ENCODE measurements at places on chromosomes 2 and 18.

- DNase-seq, result no peak
Observed at GRCh38 chr2:196130039-196130825, 41.1 kb downstream of the STK17B start.

- no peak for DNase-seq
Observed at GRCh38 chr2:170241756-170242155, 63.8 kb downstream of the MYO3B start.

GRCh38 chr18:1658908-1659566 is 754.4 kb downstream of the ADCYAP1 start:
- peak; percentile 67 for DNase-seq

DNA sequence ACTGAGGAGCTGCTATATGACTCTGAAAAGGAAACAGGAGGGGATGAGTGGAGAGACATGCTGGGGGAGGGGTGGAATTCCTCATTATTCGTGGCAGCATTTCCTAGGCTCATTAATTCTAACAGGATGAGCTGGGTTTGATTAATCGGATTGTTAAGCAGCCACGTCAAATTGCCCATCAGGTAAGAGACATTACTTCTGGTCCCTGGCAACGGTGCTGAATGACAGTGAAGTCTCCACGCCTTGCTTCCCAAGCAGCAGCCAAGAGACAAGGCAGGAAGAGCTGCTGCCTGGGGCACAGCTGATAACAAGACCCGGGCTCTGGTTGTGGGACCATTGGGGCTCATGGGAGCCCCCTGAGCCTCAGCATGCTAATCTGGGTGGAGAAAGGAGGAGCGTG is 86.6 kb downstream of the MARCHF4 start:
- DNase-seq, result no peak

DNA sequence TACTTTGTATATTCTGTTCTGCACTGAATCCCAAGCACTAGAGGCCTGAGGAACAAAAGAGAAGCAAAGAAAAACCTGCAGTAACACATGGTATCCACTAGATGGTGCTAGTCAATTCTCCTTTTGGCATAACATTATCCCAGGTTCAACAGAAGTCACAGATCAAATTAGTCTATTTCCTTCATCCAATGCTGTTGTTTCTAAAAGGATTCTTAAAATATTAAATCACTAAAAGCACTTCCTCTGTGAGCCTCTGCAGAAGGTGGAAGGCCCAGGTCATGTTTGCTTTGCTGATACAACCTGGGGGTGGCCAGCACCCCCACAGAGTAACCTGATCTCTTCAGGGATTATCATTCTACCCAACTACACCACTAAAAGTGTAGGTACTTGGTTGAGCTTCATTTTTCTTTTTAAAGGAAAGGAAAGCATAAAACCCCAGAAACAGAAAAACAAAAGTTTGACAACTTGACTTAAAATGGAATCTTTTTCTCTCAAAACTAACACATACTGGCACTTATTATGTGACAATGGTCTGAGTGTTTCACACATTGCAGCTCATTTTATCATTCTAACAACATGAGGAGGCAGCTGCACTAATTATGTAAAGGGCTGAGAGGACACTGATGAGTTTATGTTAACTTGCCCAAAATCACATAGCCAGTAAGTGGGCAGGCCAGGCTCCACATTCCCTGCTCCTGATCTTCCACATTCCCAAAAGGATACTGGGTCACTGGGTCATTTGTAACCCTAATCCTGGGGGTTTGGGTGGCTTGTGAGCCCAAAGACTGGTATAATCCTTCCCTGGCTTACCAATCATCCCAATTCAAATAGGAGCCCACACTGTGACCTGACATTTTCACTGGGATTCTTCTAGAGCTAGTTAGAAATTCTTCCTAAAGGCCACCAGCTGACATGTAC is 66.8 kb upstream of the DNER start:
- peak; percentile 38 for DNase-seq

DNA sequence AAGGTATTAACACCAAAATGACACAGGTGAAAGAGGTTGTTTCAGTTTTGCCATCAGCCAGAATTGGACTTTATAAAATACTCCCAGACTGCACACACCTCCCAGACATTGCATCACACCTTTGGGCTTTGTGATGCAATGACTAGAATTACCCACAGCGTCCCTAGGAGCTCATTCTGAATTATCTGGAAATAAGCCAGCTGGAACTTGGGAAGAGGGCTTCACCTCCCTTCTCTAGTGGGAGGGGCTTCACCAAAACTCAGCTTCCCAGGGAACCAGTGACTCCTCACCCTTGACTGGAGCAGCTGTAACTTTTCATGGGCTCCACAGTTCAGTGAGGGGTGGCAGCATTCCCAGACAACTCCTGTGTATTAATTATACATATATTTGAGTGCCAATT is 83.1 kb upstream of the BZW1 start:
- DNase-seq, result no peak

- DNase-seq, result no peak
Observed at GRCh38 chr2:4668381-4668780, 965.0 kb downstream of the DCDC2C start.

- no peak for DNase-seq
Observed at GRCh38 chr2:6945821-6946220, 28.6 kb downstream of the RNF144A start.

DNA sequence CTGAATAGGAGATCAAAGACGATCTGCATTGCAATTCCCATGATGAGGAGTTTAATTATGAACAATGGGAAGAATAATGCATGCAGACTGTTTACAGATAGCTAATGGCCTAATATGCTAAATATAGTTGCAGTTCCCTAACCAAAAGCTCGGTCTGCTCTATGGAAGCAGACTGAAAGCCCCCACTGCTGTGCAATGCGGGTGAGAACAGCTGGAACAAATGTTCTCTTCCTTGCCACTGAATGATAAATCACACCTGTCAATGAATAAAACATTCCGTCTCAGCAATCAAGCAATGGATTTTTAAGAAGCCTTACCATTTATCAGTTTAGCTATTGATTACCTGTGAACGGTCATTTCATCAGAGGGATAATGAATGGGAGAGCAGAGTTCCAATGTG is 704.5 kb upstream of the RAB6C start:
- DNase-seq, result no peak

DNA sequence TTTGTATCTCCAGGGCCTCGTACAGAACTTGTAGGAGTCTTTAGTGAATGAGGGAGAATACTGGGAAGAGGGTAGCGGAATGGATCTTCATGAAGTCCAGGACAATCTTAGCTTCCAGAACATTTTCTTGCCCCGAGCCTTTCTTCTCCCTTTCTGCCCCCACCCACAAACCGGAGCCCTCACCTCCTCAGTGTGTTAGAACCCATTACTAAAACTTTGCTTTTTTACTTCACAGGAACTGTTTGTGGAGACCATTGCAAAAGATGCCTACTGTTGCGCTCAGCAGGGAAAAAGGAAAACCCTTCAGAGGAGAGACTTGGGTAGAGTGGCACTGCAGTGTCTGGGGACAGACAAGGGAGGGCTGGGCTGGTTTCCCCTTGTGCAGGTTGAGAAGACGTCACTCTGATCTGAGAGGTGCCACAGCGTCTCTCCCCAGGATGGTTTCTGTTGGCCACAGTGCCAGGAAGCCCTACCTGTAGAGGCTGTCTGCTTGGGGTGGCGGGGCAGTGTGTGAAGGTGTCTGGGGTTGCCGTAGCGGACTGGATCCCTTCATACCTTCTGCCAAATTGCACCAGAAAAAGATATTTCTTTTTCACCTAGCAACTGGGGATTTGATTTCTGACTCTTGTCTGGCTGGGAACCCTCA is 786 bp downstream of the POLE4 start:
- no peak for DNase-seq

- no peak for DNase-seq
Observed at GRCh38 chr2:86037141-86037794, 68.4 kb downstream of the POLR1A start.

GRCh38 chr2:102291319-102292075 is 19.9 kb upstream of the IL1RL1 start:
- DNase-seq, result no peak

- no peak for DNase-seq
Observed at GRCh38 chr2:200962811-200963123, 693 bp downstream of the ORC2 start.

DNA sequence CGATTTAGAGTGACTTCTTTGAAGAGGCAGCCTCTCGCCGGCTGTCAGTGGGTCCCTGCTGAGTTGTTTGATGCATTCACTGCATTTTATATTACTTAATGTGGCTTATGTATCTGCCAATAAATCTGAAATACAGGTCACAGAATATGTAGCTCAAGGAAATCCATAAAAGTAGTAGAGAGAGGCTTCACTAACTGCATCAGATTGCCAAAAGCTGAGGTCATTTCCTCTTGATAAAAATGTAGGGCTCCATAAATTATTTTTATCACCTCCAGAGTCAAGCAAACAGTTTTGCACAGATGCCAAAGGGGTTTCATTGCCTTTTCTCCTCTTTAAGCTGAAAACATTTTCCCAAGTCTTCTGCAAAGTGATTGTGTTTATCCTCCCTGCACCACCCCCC is 36.5 kb upstream of the CCDC93 start:
- no peak for DNase-seq

DNA sequence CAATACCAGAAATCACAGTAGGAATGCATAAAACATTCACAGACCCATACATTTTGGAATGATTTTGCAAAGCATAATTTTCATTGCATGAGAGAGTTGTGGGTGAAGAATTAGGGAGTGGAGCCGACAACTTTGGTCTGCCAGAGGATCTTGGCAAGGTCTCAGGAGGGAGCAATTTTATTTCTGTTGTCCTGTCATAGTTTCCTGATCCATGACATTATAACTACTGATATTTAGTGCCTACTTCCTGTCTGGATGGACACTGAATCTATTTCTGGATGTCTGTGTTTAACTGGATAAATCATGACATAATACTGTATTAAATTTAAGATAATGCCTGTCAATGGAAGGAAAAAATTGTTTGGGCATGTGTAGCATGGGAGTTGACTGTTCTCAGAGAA is 2.4 kb downstream of the ITGA4 start:
- DNase-seq, result no peak

DNA sequence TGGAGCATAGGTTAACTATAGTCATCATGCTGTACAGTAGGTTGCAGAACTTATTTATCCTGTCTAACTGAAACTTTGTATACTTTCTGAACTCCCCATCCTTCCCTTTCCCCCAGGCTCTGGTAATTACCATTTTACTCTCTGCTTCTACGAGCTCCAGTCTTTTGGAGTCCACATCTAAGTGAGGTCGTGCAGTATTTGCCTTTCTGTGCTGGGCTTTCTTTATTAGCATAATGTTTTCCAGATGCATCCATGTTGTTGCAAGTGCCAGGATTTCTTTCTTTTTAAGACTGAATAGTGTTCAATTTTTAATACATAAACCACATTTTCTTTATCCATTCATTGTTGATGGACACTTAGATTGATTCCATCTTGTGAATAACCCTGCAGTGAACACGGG is 464.1 kb downstream of the TGIF1 start:
- no peak for DNase-seq

GRCh38 chr2:164651361-164651760 is 30.1 kb upstream of the GRB14 start:
- no peak for DNase-seq

DNA sequence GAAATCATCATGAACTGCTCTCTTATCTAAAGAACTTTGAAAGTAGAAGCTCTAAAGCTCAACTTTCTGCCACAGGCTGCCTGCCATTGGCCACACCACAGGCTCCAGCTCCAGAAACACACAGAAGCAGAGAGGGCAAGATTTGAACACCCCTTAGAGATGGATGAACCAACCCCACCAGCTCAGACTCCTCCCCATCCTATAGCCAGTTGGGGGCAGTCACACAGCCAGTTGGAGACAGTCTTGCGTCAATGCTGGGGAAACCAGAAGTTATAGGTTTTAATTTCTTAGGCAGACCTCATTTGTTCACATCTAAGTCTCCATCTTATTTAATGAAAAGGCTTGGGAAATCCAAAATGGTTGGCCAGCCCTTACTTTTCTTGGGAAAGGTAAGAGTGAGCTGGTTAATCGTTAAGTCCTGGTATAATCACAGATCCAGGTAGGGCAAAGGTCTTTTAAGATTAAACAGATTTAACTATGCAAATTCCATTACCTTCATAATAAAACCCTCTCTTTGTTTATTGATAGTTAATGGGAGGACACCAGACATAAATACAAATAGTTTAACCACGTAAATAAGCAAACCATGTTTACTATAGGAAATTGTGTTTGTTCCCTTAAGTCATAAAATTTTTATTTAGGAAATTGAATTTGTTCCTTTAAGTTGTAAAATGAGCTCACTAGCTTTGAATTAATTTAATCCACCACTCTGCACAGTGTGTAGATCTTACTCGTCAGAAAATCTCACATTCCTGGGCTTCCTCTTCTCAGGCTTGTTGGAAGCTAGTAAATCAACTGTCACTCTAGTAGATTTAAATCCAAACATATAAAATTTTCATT is 28.0 kb downstream of the MRO start:
- no peak for DNase-seq

GRCh38 chr2:191086706-191087105 is 64.1 kb downstream of the STAT4 start:
- no peak for DNase-seq

DNA sequence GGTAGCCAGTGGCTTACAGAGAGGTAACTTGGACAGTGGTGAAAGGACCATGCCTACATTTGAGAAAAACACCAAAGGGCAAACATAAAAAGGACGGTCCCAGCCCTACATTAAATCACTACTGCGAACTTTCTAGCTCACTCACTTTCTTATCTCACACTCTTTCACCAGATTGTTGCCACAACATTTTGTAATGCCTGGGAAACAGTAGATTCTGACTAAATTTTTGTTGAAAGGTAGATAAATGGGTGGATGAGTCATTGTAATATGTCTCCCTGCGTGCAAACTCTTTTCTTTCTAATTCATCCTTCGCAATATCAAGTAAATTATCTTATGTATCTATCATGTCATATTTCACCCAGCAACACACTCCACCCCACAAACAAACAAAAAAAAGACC is 192.2 kb downstream of the IRS1 start:
- DNase-seq, result no peak

DNA sequence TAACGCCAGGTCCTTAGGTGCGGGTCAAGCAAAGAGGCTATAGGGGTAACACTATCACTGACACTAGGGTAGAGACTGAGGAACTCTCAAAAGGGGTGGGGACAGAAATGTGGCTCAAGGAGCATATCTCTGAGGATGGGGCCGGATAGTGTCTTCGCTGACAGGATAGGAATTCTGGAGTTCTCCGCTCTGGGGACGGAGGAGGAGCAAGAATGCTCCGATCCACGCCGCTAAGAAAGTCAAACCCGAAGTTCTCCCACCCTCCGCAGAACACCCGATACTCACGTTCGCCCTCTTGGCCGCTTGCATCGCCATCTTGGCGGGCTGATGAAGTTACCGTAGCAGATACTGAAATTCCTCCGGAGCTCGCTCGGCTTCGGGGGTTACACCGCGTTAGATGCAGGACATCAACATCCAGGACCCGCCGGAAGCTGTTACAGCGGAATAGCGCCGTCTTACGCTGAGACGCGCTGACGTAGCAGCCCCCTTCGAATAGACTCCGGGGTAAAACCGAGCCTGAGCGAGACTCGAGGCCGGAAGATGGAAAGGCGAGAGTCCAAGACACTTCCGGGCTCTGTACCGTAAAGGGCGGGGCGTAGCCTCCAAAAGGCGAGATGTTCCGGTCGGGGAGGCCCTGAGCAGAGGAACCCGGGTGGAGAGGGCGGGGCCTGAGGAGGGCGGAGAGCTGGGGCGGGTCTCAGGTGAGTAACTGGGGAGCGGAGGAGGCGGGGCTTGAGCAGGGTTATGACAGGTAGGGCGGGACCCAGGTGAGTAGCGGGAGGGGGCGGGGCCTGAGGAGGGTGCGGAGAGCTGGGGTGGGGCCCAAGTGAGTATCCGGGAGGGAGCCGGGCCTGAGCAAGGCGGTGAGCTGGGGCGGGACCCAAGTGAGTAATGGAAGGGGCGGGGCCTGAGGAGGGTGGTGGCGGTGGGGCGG is at the start of gene SF3B6:
TSS of gene SF3B6 (minus strand) at position 412 of the 934 bp plus-strand sequence. CDS start at position 315, 97 bp downstream.
- peak; percentile 99 for DNase-seq

Measured in NCI-H460 (cell line).